ENCODE measurements at places on chromosomes 13 and 19. TPM values are rescaled to one million over a fixed set of nuclear protein-coding genes. Genes with fewer than 3 reads are reported as not detected.
A peak's percentile ranks its signal among the peaks of the same experiment; 100 is the strongest.

GRCh38 chr13:47114030-47114429 is 217.2 kb upstream of the HTR2A start:
- no peak for DNase-seq

- peak; percentile 72 for DNase-seq
Measured at GRCh38 chr19:39671739-39672363, 16.1 kb downstream of the LGALS16 start.

TMEM59L gene
- total RNA-seq = 2.4 TPM

CEACAM16 gene
- not detected for total RNA-seq

- no peak for DNase-seq
Measured at GRCh38 chr13:36418022-36418805, 14.1 kb upstream of the CCNA1 start.
